ENCODE measurements at places on chromosomes 2 and 18.
A peak's percentile ranks its signal among the peaks of the same experiment; 100 is the strongest.

GRCh38 chr18:52875725-52876124, 535.7 kb downstream of the DCC start:
- no peak for DNase-seq

DNA sequence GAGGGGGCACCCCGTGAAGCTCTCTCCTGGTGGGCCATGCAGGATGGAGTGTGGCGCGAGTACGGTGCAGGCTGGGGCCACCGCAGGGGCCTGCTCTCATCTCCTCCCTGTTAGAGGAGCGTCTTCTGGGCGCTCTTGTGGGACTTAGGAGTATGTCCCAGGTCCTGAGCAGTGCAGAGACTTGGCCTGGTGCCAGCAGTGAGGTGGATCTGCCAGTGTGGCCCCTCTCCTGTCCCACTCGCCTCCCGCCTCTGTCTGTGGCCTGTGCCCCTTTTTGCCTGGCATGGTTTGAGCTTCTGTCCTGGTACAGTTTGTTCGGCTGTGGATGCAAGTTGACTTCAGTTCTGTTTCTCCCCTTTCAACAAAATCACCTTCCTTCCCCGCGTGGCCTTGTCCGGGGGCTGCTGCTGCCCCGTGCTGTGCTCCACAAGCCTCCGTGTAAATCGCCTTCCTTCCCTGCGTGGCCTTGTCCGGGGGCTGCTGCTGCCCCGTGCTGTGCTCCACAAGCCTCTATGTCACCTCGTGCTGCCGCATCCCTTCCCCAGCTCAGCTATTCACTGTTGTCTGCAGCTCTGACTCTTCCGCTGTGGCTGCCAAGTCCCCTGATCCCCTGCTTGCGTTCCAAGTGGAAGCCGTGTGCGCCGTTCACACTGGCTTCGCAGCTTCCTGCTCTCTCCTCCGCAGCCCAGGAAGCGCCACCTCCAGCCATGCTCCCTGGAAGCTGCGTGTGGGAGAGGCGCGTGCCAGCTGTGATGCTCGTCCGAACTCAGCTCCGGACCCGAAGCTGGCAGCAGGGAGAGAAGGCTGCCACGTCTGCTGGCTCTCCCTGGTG, 13.7 kb downstream of the LDLRAD4 start:
- DNase-seq: no peak

GRCh38 chr18:79936641-79937040, 14.8 kb downstream of the SLC66A2 start:
- DNase-seq: no peak

DNA sequence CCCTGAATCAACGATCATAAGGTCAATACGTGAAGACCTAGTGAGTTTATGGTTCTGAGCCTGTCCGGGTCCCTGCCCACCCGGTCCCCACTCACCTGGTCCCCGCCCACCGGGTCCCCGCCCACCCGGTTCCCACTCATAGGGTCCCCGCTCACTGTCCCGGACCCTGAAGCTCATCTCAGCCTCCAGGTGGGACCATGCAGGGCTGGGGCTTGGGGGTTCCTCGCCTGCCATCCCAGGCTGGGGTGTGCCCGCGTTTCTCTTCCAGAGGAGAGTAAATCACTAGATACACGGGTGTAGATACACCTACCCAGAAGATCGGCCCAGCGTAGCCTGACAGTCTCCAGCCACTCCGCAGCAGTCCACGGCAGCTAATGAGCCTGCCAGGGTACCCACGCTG, 131.5 kb downstream of the MBP start:
- DNase-seq: no peak

DNA sequence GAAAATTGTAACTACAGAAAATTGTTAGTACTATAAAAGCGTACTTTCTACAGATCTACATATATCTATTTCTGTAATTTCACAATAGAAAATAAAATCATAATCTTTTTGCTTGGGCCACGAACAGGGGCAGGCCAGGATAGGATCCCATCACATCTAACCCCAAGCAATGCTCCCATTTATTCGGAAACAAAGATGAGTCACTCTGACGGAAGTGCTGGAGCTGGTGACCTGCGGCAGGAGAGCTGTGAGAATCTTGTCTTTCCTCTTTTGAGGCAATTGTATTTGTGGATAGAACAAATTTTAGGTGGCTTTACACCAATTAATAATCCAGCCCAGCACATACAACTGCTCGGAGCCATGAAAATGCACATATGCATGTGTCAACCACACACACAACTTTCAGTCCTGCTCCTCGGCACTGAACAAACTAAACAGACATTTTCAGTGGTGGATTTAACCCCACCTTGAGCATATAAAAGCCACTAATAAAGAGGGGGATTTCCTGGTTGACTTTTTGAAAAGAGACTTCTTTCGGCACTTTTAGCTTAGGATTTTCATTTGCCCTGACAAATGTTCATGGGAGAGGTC, 22.3 kb upstream of the INSIG2 start:
- no peak for DNase-seq

DNA sequence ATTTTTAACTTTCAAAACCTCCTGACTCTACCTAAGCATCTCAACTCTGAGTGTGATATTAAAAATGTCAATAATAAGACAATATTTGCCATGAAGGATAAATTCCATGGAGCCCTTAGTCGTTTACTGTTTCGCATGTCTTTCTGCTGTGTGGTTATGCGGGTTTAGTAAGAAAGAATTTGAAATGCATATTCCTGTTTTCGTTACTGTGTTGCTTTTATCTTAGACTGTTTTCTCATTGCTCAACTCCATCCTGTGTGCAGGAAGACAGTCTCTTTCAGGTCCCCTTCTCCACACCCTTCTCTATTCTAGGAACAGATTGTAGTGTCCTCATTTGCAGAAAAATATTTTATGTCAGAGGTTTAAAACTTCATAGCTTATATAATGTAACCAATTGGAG, 82.5 kb upstream of the MAP3K20 start:
- no peak for DNase-seq

GRCh38 chr2:189818249-189819038, 34.2 kb downstream of the PMS1 start:
- no peak for DNase-seq

- DNase-seq: no peak
Measured at GRCh38 chr2:181923121-181923520, 31.6 kb downstream of the ITPRID2 start.

GRCh38 chr2:69242651-69243051, 144.4 kb downstream of the GFPT1 start:
- DNase-seq: peak; percentile 63

DNA sequence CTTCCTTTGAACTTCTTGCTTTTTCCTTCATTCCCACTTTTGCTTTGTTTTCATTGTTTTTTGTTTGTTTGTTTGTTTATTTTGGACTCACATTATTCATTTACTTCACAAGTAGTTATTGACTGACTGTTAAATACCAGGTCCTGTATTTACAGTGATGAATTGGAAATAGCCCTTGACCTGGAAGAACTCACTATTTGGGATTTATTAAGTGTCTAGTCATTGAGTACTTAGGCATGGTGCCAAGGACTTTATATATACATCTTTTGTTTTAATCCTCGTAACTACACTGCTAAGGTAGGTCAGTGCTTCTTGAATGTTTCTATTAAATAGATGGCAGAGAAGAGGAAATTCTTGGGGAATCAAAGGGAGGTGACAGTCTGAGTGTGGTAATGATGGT, 11.1 kb downstream of the SPOPL start:
- DNase-seq: no peak

- DNase-seq: no peak
Measured at GRCh38 chr2:63399156-63399555, 189.1 kb downstream of the WDPCP start.

DNA sequence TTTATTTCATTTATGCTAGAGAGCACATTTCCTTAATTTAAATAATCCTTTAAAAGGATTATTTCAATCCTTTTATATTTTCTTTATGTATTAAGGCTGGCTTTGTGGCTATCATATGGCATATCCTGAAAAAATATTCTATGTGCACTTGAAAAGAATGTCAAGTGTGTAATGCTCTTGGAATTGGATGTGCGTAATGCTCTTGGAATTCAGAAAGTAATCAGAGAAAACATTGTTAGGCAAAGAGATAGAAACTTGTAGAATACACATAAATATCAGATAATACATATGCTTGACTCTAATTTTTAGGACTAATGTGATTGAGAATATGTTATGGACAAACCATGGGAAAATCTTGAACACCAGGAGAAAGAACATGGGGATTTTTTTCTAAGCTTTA, 197.5 kb upstream of the COL3A1 start:
- no peak for DNase-seq

DNA sequence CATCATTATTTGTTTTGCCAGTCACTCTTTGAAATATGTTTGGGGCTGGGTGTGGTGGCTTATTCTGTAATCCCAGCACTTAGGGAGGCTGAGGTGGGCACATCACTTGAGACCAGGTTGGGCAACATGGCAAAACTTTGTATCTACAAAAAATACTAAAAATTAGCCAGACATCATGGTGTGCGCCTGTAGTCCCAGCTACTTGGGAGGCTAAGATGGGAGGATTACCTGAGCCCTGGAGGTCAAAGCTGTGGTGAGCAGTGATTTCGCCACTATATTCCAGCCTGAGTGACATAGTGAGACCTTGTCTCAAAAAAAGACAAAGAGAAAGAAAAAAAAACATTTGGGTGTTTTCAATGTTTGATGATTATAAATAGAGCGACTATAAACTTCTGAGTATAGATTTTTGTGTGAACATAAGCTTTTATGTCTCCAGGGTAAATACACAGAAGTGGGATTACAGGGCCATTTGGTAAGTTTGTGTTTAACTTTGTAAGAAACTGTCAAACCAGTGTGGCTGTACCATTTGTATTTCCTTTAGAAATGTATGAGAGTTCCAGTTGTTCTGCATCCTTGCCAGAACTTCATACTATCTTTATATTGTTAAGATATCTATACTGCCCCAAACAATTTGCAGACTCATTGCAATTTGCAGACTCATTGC, 15.8 kb downstream of the BIRC6 start:
- DNase-seq: no peak

GRCh38 chr18:3452750-3453539, 3.0 kb downstream of the TGIF1 start:
- DNase-seq: no peak

GRCh38 chr2:9135822-9136558, 70.6 kb upstream of the ASAP2 start:
- no peak for DNase-seq

DNA sequence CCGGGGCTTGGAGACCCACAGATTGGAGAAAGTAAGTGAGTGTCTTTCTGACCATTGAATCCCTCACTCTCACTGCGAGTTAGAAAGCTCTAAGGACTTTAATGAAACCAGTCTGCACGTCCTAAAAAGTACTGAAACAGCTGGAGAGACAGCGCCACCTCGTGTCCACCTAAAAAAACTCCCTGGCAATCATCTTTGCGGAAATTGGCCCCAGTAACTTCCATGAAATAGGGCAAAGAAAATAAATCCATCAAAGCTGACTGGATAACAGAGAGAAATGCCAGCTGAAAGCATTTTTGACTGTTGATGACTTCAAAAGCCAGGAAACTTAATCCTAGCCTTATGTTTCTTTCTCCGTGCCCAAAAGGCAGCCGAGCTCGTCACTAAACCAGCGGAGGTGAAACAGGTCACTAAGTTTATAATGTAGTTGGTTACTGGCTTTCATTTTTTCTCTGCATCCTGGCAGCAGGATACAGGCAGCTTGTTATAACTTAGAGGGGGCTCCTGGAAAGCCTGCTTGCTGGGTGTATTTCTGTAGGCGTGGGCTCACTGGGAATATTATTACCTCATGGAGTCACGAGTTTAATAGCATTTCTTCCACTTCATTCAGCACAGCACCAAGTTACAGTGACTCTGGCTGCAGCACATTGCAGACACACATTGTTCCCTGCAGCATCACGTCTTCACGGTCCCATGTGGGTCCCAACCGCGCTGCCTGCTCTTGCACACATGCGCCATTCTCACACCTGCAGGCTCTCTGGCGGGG, 266.5 kb downstream of the HRH4 start:
- DNase-seq: peak; percentile 67

GRCh38 chr2:18005411-18005810, 126.9 kb downstream of the KCNS3 start:
- DNase-seq: no peak

DNA sequence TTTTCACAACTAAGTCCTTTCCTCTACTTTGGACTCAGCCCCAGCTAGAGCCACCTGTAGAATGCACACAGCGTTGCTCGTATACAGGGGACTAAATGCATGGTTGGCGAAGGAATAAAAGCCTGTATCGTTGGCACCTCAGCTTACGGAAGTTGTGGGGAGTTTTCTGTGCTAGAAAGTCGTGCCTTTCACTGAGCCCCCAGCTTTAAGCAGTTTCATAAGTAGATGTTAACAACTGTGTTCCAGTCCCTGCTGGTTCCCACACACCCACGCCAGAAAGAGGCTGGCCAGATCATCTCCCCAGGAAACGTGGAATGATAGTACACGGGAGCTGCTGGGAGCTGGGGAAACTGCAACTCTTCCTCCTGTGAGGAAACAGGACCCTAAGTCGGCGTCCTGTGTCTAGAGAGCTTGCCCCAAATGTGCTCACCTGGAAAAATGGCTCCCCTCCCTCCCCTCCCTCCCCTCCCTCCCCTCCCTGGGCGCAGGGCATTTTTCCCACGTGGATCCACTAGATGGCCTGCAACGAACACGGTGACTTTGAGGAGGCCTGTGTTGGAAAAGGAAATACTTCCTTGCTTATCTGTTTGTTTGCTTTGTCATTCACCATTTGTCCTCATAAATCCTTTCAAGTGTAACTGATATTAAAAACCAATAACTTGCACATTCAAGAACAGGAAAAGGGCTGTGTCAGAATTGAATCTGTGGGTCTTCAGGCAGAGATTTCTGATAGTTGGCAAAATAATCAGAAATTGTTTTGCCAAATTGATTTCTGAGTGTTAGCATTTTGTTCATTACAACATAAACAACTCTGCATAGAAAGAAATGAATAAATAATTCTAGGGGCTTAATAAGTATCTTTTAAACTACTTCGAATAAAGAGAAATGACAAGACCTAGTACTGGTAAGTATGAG, 43.9 kb upstream of the RFX8 start:
- DNase-seq: peak; percentile 59

DNA sequence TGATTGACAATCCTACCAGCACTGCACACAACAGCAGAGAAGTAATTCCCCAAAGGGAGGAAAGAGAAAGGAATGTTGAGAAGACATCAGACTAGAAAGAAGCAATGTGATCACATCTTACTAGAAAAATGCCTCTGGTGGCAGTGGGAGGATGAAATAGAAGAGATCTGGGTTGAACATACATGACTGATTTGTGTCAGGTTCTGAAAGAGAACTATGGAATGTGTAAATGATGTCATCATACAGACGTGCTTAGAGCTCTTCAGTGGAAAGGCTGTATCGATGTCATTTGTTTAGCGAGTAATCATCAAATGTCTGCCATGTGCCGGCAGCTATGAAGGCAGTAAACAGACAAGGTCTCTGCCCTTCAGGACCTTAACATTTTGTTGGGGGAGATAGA, 24.9 kb downstream of the GORASP2 start:
- no peak for DNase-seq

DNA sequence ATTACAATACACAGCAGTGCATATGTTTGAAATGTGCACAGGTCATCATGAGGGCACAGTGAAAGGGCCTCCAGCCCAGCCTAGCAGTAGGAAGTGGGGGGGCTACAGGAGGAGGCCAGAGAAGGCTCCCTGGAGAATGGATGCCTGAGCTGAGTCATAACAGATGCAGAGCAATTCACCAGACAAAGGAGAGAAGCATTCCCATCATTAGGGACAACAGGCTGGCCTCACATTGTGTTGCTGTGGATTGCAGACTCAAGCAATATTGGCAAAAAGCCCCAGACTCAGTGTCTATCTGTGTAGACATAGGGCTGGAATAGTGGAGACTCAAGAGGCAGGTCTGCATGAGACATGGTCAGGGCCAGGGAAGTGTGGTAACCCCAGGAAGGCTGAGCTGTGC, 329.9 kb downstream of the DLGAP1 start:
- DNase-seq: peak; percentile 52
